ENCODE measurements at places on chromosomes 11 and 22.

DNA sequence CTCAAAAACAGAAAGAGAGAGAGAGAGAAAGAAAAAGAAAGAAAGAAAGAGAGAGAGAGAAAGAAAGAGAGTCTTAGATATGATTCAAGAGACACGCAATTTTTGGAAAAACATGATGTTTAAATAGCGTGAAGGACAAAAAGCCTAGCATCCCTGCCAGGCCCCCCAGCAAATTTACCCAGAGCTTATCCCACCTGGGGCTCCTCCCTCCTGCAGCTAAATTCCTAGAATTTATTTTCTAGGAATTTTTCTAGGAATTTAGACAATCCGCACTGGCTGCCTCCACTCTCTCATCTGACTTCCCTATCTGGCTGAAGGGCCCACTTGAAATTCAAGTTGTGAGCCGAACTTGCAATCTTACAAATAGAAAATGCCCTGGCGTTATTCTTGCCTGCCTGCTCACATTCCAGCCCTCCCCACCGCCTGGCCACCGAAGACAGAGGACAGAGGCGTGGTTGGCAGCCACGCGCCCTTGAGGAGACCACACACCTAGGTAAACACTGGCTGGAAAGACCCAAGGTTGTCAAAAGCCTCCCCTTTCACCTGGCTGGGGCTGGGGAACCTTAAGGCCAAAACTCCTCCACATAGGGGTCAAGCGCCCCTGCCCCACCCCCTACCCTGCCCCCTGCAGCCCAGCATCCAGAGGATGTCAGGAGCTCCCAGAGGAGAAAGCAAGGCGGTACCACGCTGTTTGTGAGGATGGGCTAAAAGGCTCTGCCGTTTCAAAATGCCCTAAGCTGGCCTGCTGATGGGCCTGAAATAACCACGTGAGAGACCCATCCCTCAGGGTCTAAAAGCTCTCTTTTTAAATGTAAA is 42.2 kb downstream of the AHNAK start:
- DNase-seq, result no peak

DNA sequence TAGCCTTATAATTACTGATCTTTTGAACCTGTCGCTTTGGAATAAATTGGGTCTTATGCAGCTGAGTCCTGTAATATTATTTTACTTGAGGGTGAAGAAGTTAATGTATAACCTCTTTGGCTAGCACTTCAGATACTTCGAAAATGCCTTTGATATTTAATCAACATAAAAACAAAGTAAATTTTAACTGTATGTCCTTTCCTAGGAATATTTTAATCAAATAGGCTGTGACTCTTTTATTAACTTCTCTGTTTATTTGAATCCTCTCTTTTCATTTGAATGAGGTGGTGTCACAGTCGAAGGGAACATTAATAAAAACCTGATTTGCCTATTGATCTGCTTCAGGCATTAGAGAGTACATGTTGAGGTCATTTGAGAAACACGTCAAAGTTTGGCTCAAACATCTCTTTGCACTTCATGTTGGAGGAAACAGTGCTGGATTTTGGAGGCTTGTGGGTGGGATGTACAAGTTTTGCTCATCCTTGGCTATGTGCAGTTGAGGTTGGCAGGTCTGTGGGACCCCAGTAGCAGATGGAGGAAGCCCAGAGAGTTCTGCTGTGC is 143.6 kb downstream of the NCAM1 start:
- DNase-seq, result no peak

GRCh38 chr11:21650961-21651360 is 541.9 kb upstream of the ANO5 start:
- no peak for DNase-seq

DNA sequence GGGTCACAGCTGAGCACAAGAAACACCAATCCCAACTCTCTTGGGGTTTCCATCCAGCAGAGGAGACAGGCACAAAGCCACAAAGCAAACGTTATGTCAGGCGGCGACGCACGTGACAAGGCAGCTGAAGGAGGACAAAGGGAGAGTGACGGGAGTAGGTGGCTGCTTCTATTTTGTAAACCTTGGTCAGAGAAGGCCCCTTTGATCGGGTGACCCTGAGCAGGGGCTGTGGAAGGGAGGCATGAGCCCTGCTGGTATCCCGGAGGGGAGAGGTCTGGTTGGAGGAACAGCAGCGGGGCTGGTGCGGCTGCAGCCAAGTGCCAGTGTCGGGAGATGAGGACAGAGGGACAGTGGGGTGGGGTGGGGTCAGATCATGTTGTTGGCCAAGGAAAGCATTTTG is 17.3 kb upstream of the RFPL3 start:
- DNase-seq, result no peak

DNA sequence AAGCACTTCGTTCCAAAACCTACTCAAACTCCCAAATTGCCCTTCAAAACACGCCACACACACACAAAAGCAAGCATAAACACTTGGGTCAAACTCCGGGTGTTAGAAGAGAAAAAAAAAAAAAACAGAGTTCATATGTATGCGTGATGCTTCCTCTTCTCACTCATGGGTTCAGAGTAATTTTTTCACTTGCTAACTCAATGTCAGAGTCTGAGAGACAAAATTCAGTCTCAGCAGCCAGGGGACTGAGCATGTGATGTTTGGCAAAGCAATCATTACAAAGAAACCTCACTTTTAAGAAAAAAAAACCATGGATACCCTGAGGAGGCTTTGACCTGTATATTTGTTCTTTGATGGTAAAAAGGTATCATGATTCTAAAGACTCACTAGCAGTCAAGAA is 461.7 kb downstream of the NTM start:
- DNase-seq, result no peak

DNA sequence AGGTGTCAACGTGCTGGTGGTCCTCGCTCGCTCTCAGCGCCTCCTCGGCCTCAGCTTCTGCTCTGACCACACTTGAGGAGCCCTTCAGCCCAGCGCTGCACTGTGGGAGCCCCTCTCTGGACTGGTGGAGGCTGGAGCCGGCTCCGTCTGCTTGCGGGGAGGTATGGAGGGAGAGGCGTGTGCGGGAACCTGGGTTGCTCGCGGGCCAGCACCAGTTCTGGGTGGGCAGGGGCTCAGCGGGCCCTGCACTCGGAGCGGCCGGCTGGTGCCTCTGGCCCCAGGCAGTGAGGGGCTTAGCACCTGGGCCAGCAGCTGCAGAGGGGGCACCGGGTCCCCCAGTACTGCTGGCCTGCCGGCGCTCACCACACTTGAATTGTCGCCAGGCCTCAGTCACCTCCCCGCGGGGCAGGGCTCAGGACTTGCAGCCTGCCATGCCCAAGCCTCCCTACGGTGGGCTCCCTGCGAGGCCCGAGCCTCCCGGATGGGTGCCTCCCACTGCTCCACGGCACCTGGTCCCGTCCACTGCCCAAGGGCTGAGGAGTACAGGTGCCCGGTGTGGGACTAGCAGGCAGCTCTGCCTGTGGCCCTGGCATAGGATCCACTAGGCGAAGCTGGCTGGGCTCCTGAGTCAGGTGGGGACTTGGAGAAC is 7.6 kb upstream of the CYP2D6 start:
- DNase-seq, result no peak

GRCh38 chr11:43951231-43951630 is 8.8 kb downstream of the C11orf96 start:
- no peak for DNase-seq

GRCh38 chr11:132914600-132914999 is 617.7 kb downstream of the OPCML start:
- no peak for DNase-seq

DNA sequence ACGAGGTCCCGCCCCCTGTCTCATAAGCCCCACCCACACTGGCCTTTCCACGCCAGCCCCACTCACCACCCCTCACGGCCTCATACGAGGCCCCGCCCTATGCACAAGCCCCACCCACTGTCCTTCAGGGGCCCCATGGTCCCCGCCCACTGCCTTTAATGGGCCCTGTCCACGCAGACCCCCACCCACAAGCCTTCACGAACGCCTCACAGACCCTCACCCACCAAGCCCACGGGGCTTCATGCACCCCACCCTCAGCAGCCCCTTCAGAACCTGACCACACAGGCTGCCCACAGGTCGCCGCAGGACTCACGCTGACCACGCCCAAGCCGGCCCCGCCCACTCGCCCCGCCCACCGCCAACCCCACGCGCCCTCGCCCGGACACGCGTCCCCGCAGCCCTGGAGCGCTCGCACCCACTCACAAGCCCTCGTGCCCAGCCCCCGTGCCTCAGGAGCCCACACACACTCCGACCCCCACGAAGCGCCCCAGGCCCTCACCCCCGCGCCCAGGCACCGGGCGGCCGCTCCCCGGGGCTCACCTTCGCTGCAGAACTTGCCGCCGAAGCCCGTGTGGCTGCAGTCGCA is 10.5 kb downstream of the NRXN2 start:
- DNase-seq, result no peak

DNA sequence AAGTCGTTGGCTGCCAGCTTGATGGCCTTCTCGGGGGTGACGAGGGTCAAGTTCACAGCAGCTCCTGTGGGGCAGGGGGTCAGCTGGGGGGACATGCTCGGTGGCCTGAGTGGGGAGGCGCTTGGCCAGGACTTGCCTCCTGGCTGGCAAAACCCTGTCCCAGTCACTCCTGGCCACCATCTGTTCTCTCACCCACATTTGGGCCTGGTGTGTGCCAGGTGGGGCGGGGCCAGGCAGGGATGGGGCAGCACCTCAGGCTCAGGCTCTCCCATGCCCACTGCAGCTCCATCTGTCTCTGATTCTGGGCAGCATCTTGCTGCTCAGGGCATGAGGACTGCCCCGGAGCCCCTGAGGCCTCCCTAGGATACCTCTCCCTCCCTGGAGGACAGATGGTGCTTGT is 3.7 kb upstream of the CEND1 start:
- DNase-seq, result no peak

- DNase-seq, result no peak
Observed at GRCh38 chr11:62603072-62603408, 1.4 kb upstream of the MTA2 start.

DNA sequence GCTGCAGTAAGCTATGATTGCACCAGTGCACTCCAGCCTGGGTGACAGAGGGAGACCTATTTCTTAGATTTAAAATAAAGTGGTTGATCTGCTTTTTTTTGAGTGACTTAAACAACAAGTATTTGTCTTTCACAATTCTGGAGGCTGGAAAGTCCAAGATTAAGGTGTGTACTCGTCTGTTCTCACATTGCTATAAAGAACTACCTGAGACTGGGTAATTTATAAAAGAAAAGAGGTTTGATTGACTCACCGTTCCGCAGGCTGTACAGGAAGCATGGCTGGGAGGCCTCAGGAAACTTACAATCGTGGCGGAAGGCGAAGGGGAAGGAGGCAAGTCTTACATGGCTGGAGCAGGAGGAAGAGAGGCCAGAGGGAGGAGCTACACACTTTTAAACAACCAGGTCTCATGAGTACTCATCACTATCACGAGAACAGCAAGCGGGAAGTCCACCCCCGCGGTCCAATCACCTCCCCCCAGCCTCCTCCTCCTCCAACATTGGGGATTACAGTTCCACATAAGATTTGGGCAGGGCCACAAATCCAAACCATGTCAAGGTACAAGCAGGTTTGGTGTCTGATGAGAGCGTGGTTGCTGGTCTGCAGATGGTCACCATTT is 19.7 kb upstream of the OSBPL5 start:
- DNase-seq, result no peak

GRCh38 chr11:6646918-6647679 is 8.5 kb downstream of the DCHS1 start:
- DNase-seq, result peak; percentile 33

- no peak for DNase-seq
Observed at GRCh38 chr11:82529936-82530335, 203.7 kb downstream of the FAM181B start.

DNA sequence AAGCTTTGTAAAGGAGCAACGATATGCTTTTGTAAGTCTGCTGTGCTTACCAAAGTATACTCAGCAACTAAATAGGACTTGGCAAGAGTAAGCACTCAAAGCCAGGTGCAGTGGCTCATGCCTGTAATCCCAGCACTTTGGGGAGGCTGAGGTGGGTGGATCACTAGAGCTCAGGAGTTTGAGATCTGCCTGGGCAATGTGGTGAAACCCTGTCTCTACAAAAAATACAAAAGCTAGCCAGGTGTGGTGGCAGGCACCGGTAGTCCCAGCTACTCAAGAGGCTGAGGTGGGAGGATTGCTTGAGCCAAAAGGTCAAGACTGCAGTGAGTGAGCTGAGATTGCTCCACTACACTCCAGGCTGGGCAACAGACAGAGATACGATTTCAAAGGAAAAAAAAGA is 67.5 kb downstream of the PAK1 start:
- DNase-seq, result no peak

GRCh38 chr11:100594320-100594719 is 92.8 kb upstream of the ARHGAP42 start:
- no peak for DNase-seq

DNA sequence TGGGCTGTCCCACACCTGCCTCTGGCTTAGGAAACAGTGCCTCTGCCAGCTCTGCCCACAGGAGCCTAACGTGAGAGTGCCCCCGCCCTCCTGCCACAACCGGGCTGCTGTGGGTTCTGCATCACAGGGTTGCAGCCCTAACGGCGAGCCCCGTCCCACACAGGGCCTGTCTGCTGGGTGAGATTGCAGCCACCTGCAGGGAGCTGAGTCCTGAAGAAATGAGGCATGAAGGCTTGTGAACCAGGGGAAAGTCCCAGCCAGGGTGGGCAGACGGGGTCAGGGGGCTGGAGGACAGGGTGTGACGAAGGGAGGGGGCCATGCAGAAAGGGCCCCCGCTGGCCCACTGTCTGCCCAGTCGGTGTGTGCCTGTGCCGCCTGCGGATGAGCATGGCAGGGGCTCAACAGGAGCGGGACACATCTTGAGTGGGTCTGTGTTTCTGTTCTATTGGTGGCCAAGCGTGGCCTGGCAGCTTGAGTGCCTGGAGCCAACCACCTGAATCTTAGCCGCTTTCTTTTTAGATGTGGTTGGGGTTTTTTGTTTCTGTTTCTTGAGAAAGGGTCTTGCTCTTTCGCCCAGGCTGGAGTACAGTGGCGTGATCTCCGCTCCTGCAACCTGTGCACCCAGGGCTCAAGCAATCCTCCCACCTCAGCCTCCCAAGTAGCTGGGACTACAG is 38.9 kb downstream of the CTTN start:
- DNase-seq, result no peak

DNA sequence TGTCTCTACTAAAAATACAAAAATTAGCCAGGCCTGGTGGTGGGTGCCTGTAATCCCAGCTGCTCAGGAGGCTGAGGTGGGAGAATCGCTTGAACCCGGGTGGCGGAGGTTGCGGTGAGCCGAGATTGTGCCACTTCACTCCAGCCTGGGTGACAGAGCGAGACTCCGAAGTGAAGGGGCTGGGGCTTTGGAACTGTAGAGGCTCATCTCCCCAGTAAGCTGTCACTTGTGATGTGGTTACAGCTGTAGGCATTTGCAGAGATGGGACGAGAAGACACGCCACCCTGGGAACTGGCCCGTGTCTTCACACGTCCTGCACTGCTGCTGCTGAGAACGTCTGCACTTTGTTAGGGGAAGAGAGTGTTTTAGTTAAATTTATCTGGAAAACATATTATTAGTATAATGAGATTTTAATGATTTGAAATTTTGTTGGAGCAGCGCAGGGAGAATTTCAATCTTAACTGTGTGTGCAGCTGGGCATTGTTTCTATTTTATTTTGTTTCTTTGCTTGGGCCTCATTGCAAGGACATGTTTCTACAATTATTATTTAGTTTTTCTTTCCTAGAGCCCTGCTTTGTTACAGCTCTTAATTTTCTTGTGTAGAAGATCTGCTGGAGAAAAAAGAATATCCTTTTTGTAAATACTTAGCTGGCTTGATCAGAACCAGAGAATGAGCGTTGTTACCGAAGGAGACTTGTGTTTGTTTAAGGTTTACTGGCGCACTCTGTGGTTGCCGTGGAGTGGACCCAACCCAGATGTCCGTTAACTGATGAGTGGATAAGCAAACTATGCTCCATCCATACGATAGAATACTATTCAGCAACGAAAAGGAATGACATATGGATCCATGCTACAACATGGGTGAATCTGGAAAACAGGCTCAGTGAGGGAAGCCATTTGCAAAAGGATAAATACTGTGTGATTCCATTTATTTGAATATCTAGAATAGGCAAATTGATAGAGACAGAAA is 18.4 kb downstream of the PARVB start:
- DNase-seq, result no peak

GRCh38 chr11:59185386-59185945 is 13.5 kb downstream of the DTX4 start:
- DNase-seq, result no peak

Measured in hematopoietic multipotent progenitor cell treated with erythropoietin and hydrocortisone succinate and interleukin-3 and kit ligand, for 6 days (in vitro differentiated cells).